ENCODE measurements at places on chromosomes 6 and 20. TPM values are rescaled to one million over a fixed set of nuclear protein-coding genes. Genes with fewer than 3 reads are reported as not detected.

GRCh38 chr6:109595998-109596397 lies 95.0 kb downstream of the AK9 start:
- no peak overlapping the region for H3K4me3 ChIP-seq
- H3K27me3 ChIP-seq: no peaks in the 10 kb centered on the region
- H3K4me1 ChIP-seq: peaks cover 5% of the 10 kb centered on the region
- H3K27ac ChIP-seq: no peak overlapping the region
- no peak for DNase-seq
- H3K36me3 ChIP-seq: peaks cover 5% of the 10 kb centered on the region

GRCh38 chr6:86331919-86332318 lies 605.4 kb upstream of the HTR1E start:
- no peak for DNase-seq

IL17F gene
- 0.50 TPM for total RNA-seq

GRCh38 chr6:35897036-35897435 lies 23.9 kb downstream of the SRPK1 start:
- no peak overlapping the region for H3K4me3 ChIP-seq
- no peak overlapping the region for H3K27ac ChIP-seq
- DNase-seq: no peak

GRCh38 chr6:52820198-52820597 lies 16.6 kb upstream of the GSTA1 start:
- peaks cover 6% of the 10 kb centered on the region for H3K27me3 ChIP-seq
- DNase-seq: no peak
- no peak overlapping the region for H3K27ac ChIP-seq
- H3K4me1 ChIP-seq: peaks cover 5% of the 10 kb centered on the region
- no peak overlapping the region for H3K4me3 ChIP-seq

IPCEF1 gene
- 20.4 TPM for total RNA-seq

GRCh38 chr6:98824162-98824901 lies 10.0 kb upstream of the POU3F2 start:
- peaks cover 48% of the 10 kb centered on the region for H3K4me1 ChIP-seq
- no peak for DNase-seq
- peaks cover 1% of the 10 kb centered on the region for H3K36me3 ChIP-seq
- no peak overlapping the region for H3K27ac ChIP-seq

DNA sequence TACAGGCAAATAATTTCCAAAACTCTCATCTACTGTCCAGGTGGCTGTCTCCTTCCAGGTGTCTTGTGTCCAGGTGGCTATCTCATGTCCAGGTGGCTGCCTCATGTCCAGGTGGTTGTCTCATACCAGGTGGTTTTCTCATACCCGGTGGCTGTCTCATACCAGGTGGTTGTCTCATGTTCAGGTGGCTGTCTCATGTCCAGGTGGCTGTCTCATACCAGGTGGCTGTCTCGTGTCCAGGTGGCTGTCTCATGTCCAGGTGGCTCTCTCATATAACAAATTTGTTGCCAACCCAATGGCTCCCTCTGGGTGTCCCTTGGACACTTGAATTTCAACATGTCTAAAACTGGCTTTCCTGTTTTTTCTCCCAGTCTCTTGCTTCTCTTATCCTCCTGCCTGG lies 14.3 kb upstream of the SLC22A3 start:
- peaks cover 41% of the 10 kb centered on the region for H3K27me3 ChIP-seq
- no peaks in the 10 kb centered on the region for H3K36me3 ChIP-seq
- no peak for DNase-seq
- H3K4me1 ChIP-seq: no peaks in the 10 kb centered on the region

SSTR4 gene
- total RNA-seq: not detected

DNA sequence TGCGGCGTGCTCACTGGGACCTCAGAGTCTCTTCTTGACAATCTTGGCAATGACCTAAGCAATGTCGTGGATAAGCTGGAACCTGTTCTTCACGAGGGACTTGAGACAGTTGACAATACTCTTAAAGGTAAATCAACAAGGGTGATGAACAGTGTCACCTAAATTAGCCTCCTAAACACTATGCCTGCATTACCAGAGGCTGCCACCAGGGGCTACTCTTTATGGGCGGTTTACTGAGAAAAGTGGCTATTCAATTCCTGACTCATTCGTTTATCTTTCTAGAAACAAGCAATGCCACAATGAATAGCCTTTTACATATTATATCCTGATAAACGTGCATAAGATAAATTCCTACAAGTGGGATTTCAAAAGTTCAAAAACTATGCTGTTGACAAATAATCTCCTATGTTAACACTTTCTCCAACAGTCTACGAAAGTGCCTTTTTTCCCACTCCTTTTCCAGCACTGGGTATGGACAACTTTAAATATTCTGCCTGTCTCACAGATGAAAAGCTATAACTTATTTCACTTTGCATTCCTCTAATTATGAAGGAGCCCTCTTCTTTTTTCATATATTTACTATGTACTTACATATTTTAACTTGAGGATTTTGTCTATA lies 1.3 kb downstream of the BPIFA2 start:
- no peak overlapping the region for H3K4me3 ChIP-seq
- H3K36me3 ChIP-seq: peaks cover 3% of the 10 kb centered on the region
- no peaks in the 10 kb centered on the region for H3K4me1 ChIP-seq
- peaks cover 9% of the 10 kb centered on the region for H3K27me3 ChIP-seq

All from activated T-cell treated with anti-CD3 and anti-CD28 coated beads, Interleukin-2, amount 50 U/mL, for 72 hours (primary cell).